ENCODE measurements at places on chromosomes 13 and 19. TPM values are rescaled to one million over a fixed set of nuclear protein-coding genes. Genes with fewer than 3 reads are reported as not detected.

Gene ZNF846
- total RNA-seq: 22.1 TPM

- no peak for DNase-seq
Measured at GRCh38 chr19:55193481-55193880, 13.4 kb upstream of the SYT5 start.

GRCh38 chr19:34411216-34411615 lies 7.0 kb downstream of the PDCD2L start:
- no peak for DNase-seq

DNA sequence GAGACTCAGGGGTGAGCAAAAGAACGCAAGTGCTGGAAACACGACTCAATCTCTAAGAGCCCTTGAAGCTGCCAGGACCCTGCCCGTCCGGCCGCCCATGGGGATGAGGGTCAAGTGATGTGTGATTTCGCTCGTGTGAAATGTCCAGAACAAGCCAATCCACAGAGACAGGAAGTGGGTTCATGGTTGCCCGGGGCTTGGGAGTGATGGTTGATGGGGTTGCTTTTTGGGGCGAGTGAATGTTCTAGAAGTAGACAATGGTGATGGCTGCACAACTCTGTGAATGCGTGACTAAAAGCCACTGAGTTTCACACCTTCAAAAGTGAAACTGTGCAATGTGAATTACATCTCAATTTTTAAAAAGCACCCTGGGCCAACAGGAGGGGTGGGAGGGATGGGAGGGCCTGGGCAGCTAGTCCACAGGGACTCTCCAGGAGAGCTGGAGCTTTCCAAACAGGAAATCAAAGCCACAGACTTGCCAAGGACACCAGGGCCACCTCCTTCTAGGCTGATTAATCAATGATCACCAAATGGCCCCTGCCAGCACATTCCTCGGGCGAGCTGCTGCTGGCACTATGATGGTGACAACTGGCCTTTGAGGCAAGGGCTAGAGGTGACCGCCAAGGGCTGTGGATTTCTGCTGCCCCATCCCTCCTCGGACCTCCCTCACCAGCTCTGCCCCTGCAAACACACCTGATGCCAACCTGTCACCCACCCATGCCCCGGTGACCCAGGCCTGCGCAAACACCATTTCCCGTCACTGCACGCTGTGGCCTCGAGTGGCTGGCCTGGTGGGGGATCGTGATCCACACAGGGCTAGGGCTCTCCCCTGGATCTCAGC lies 14.0 kb downstream of the DPP9 start:
- no peak for DNase-seq

DNA sequence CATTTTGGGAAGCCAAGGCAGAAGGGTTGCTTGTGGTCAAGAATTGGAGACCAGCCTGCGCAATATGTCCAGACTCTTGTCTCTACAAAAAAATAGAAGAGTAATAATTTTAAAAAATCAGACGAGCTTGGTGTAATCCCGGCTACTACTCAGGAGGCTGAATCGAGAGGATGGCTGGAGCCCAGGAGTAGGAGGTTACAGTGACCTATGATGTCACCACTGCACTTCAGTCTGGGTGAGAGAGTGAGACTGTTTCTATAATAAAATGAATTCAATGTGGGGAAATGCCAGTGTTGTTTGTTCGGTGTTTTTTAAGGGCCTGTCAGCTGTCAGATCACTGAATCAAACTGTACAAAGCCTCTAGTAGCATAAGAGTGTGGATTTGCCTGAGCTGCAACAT lies 1.2 kb upstream of the FBXL3 start:
- DNase-seq: no peak

Gene APOC1
- total RNA-seq: 9.8 TPM

GRCh38 chr13:108573455-108573854 lies 56.0 kb upstream of the MYO16 start:
- no peak for DNase-seq

GRCh38 chr19:33292595-33293254 lies 9.6 kb downstream of the CEBPA start:
- peak; percentile 74 for DNase-seq

Gene ACER1
- not detected for total RNA-seq
